ENCODE measurements at places on chromosomes 1 and 21. TPM values are rescaled to one million over a fixed set of nuclear protein-coding genes. Genes with fewer than 3 reads are reported as not detected.

TDRD10 gene
- polyA plus RNA-seq = 1.7 TPM

SMAP2 gene
- polyA plus RNA-seq = 22.8 TPM

TGFBR3 gene
- polyA plus RNA-seq = 110 TPM

KAZN gene
- 35.5 TPM for polyA plus RNA-seq

CACNA1S gene
- 0.51 TPM for polyA plus RNA-seq

ABCA4 gene
- polyA plus RNA-seq = 6.3 TPM

MFAP2 gene
- 230 TPM for polyA plus RNA-seq

ST6GALNAC5 gene
- polyA plus RNA-seq = 3.0 TPM

SLC44A3 gene
- polyA plus RNA-seq = 52.8 TPM

ZNF648 gene
- polyA plus RNA-seq = 0.51 TPM

EFNA4 gene
- polyA plus RNA-seq = 22.1 TPM

AIM2 gene
- polyA plus RNA-seq = not detected

EDARADD gene
- 7.5 TPM for polyA plus RNA-seq

AMY1B gene
- polyA plus RNA-seq = 0.38 TPM

TMEM269 gene
- polyA plus RNA-seq = 1.2 TPM

WLS gene
- polyA plus RNA-seq = 132 TPM

FCRL5 gene
- 0.05 TPM for polyA plus RNA-seq

CHD5 gene
- 0.30 TPM for polyA plus RNA-seq

TMEM51 gene
- 20.0 TPM for polyA plus RNA-seq

FLG2 gene
- polyA plus RNA-seq = 0.08 TPM

DNA sequence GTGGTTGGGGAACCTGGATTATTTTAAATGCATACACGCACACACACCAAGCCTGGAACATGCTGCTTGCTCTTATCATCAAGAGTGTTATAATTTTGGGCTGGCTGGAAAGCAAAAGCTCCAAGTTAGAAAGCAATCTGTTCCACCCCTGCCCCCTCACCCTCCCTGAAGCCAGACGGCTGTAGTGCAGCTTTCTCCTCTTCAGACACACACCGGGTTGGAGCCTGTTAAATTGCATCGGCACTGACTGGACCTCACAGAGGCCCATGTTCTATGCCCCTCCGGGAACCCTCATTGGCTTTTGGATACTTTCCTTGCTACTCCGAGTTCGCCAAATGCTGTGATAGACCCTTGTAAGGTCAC is 90.6 kb upstream of the KCNJ15 start:
- no peak for DNase-seq

DNA sequence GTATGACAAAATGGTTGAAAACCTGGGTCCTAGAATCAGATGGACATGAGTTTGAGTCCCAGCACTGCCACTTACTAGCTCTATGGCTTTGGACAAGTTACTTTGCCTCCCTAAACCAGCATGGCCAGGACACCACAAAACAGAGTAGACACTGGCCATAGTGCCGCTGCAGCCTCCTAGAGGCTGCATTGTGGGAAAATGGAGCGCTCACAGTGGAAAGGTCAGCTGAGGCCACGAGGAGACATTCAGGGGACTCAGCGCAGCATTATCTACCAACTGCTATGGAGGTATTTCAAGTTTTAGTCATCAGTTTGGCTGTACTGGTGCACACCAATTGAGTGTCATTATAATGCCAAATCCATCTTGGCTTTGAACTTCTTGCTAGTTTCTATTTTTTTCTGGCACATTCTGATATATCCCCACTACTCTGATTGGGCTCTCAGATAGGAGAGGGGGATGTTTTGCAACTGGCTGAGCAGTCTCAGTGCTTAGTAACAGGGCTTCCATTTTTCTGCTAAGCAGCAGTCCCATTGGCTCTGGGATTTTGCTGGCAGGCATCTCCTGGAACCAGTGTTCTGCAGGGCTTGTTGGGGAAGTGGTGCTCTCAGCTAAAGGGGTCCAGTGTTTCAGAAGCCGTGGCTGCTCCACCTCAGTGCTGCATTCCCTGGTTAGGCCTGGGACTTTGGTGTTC is 16.2 kb downstream of the NT5C1A start:
- DNase-seq = no peak

DNA sequence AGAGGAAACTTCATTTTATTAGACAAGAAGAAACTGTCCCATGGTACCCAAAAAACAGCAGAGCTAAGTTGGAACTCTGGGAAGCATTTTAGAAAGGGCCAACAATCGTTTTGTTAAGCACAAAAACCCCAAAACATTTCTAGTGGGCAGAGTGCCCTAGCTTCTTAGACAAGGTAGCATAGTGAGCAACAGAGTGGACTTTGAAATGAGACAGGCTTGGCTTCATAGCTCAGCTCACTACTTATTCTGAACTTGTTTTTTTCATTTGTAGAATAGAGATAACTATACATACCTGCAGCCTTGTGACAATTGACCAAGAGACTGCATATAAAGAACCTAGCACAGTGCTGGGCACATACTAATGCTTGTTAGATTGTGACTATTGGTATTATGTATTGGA is 50.1 kb downstream of the HLX start:
- no peak for DNase-seq

DNA sequence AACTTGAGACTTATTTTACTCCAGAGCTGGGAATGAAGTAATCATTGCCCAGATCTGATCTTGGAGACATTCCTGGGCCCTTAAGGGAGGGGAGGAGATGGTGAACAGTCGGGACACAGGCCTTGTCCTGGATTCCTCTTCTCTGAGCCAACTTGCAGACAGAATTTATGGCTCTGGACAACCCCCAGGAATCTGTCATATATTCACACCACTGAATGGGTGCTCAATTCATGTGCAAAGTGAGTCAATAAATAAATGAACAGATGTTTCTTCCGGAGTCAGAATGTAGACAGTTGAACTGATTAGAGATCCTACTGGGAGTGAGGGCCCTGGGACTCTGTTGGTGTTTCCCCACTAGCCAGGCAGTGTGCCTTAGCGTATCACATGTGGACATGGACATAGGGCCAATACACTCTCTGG is 2.6 kb downstream of the TUFT1 start:
- no peak for DNase-seq

- DNase-seq = no peak
Observed at GRCh38 chr21:44952116-44952928, 12.5 kb downstream of the SLX9 start.

- no peak for DNase-seq
Observed at GRCh38 chr21:29430030-29430429, 131.3 kb downstream of the BACH1 start.

DNA sequence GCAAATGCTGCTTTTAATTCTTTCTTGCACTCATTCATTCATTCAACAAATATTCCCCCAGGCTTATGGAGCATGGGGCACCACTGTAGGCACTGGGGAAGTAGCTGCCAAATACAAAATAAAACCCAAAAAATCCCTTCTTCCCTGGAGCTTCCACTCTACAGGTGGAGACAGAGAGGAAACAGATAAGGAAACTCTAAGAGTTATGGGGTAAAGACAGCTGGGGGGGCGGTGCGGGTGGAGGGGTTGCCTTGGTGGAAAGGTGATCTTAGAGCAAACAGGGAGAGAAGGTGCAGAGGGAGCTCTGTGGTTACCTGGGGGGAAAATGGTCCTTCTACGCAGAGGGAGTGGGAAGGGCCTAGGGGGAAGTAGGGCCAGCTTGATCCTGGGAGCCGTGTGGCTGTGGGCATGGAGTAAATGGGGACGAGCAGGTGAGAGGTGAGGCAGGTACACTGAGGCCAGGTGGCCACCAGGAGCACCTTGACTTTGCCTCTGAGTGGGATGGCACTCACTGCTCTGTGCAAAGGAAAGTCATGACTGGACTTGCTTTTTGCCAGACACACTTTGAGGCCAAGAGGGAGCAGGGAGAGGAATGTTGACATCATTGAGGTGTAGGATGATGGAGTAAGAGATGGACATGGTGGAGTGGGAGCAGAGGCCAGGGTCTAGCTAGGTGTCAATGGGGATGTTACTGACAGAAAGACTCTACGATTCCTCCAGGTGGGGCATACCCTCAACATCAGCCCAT is 152.0 kb downstream of the ETS2 start:
- no peak for DNase-seq

GRCh38 chr1:37288900-37289299 is 185.5 kb upstream of the ZC3H12A start:
- no peak for DNase-seq

GRCh38 chr1:203065191-203065590 is 20.6 kb downstream of the MYOG start:
- DNase-seq = no peak

- no peak for DNase-seq
Observed at GRCh38 chr1:205800427-205800826, 12.6 kb downstream of the SLC41A1 start.

- no peak for DNase-seq
Observed at GRCh38 chr1:87983841-87984240, 655.2 kb downstream of the LMO4 start.

DNA sequence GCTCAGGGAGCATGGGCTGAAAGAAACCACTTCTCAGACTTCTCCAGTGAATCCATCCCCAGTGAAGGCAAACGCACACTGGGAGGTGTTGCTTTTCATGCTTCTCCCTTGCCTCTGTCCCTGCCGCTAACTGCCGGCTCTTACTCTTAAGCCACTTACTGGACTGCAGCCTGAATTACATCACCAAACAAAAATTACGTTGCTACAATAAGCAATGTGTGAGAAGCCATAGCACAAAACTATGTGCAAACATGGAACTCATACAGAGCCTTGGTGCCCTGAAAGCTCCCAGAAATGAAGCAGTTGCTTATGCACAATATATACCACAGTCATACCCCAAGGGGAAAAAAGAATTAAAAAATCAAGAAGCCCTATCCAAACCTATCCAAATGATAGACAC is 375.2 kb downstream of the KCNH1 start:
- no peak for DNase-seq

DNA sequence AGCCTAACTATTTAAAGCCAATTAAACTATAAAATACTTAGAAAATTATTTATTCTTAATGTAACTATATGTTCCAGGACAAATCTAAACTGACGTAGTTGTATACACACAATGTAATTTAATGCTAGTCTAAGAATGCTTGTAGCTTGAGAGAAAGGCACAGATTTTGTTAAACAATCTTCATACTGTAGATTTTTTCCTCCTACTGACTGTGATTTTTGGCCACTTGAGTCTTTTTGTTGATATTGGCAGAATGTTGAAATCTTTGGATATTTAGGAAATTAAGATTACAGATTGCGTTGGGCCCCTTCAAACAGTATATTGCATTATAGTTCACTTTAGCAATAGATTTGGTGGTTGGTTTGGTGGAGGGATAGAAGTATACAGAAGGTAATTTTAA is 40.5 kb downstream of the ATF3 start:
- no peak for DNase-seq

- DNase-seq = no peak
Observed at GRCh38 chr1:111195002-111195684, 5.3 kb downstream of the DENND2D start.

- no peak for DNase-seq
Observed at GRCh38 chr1:8212580-8213031, 105.3 kb upstream of the SLC45A1 start.

GRCh38 chr1:29883986-29884385 is 647.7 kb downstream of the PTPRU start:
- DNase-seq = no peak

- DNase-seq = no peak
Observed at GRCh38 chr1:58430421-58431275, 115.9 kb downstream of the OMA1 start.

- DNase-seq = no peak
Observed at GRCh38 chr1:73674945-73675561, 522.9 kb downstream of the LRRIQ3 start.

DNA sequence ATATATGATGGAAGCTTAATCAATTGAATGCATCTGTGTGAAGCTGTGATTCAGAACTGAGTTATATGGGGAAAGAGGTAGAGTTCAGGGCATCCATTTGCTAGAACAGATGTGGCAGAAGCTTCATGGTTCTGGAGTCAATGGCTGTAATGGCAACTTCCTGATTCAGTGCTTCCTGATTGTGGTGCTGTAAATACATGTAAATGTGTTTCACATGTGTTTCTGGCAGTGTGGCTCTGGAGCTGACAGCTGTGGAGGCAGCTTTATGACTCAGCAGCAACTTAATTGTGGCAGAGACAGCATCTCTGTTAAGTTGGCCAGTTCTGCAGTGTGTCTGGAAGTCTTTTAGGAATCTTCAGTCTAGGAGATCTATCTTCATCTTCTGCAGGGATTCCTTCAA is 226.6 kb upstream of the ZRANB2 start:
- DNase-seq = no peak

GRCh38 chr1:53317646-53318539 is 10.0 kb downstream of the LRP8 start:
- DNase-seq = no peak

- DNase-seq = no peak
Observed at GRCh38 chr1:223678841-223679240, 13.3 kb upstream of the CAPN8 start.

GRCh38 chr1:166165661-166166328 is 1.0 kb downstream of the FAM78B start:
- DNase-seq = peak; percentile 15

GRCh38 chr1:89125913-89126580 is at the start of gene GBP2:
Gene GBP2 (minus strand): TSS chr1:89126114. CDS start chr1:89121966, 4,148 bp downstream.
- DNase-seq = peak; percentile 4

DNA sequence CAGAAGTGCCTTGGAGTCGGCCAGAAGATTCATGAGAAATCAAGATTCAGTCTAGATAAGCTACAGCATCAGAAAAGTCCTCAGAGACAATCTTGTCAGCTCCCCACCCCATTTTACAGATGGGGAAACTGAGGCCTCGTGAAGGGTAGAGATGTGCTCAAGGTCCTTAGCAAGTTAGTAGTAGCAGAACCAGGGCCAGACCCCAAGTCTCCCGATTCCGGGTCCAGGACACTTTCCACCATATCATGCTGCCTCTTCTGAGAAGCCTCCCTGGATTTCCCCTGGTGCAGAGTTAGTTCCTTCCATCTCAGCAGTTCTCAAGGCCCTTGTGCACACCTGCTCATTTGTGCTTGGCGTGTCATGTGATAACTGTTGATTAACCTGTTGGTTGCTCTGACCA is 91.5 kb upstream of the ACTL8 start:
- DNase-seq = no peak

GRCh38 chr21:31354604-31355443 is 10.8 kb upstream of the TIAM1 start:
- no peak for DNase-seq

GRCh38 chr1:80023358-80023757 is 1016.8 kb upstream of the ADGRL4 start:
- DNase-seq = no peak

All from renal pelvis (tissue), 12 donors.